8988T (cell line): ENCODE measurements at places on chromosomes 5 and 9.

DNA sequence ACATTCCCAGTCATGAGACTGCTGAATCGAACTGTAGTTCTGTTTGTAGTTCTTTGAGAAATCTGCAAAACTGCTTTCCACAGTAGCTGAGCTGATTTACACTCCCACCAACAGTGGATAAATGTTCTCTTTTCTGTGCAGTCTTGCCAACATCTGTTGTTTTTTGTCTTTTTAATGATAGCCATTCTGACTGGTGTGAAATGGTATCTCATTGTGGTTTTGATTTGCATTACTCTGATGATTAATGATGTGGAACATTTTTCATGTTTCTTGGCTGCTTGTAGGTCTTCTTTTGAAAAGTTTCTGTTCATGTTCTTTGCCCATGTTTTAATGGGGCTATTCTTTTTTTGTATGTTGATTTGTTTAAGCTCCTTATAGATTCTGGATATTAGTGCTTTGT is 187.3 kb upstream of the TLE4 start:
- DNase-seq: no peak

GRCh38 chr5:20956134-20956533 is 968.1 kb upstream of the CDH18 start:
- no peak for DNase-seq

GRCh38 chr5:172946146-172946545 is 13.1 kb upstream of the RPL26L1 start:
- DNase-seq: no peak

GRCh38 chr5:155097995-155098394 is 84.4 kb downstream of the KIF4B start:
- no peak for DNase-seq

DNA sequence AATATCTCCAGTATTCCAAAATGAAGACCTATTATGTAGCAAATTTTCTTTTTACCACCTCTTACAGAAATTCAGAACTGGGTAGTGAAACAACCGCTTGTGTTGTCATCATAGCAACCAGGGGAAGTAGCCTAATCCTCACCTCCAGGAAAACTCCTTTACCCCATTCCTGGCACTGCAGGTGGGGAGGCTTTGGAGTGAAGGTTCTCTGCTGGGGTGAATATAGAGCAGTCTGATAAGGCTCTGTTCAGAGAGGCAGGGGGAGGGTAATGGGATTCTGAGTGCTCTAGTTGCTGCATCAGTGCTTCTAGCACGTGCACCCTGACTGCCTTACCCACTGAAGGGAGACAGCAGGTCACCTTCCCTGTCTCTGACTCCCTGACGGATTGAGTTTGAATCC is 116.2 kb downstream of the MAN2A1 start:
- DNase-seq: no peak

GRCh38 chr9:115170358-115171073 is 52.6 kb upstream of the TNC start:
- no peak for DNase-seq

- no peak for DNase-seq
Measured at GRCh38 chr9:123073441-123073840, 40.0 kb downstream of the GPR21 start.

DNA sequence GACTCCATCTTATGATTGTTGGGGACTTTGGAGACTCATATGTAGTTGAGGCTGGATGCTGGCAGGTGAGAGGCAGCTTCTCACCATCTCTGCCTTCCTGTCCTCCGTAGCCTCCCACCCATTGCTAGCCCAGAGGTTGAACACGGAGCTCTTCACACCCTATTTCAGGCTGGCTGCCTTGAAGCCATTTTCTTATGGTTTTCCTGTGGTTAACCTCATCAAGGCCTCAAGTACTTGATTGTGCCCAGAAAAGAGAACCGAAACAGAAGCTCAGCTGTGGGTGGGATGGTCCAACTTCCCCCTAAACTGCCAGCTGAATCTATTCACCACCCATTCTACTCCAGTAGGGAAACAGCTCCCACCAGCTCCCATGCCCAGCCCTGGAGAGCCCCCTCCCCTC is 102.9 kb downstream of the LIFR start:
- DNase-seq: no peak

DNA sequence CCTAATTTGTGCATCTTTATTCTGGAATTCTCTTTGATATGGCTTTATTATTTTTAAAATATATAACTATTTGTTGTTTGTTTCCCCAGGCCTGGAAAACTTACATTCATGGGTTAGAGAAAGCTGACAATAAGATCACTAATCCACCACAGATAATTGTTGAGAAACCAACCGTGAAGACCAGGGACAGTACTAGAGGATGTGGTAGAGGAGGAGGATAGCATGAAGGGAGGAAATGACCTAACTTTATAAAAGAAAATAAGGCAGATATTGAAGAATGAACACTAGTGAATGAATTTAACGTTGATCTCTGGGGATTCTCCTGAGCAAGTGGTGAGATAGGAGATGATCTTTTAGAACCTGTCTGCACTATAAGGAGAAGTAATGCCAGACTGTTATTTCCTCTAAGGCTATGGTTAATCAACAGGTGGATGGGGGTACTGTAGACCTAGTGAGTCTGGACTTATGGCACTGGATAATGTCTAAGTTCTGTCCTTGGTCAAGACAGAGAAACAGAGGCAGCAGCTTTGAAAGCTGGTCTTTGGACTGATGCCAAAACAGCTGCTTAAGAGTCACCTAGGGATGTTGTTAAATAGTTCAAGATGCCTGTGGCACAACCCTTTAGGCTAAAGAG is 52.4 kb downstream of the NREP start:
- no peak for DNase-seq

DNA sequence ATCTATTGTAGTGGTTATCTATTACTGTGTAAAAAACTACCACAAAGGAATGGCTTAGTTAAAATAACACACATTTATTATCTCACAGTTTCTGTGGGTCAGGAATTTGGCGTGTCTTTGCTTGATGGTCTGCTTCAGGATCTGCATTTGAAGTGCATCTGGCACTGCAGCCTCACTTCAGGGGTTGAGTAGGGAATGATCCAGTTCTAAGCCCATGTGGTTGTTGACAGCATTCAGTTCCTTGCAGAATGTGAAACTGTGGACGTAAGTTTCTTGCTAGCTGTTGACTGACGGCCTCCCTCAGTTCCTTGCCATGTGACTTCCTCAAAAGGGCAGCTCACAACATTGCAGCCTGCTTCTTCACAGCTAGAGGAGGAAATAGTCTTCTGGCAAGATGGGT is 2.1 kb upstream of the OGN start:
- no peak for DNase-seq

DNA sequence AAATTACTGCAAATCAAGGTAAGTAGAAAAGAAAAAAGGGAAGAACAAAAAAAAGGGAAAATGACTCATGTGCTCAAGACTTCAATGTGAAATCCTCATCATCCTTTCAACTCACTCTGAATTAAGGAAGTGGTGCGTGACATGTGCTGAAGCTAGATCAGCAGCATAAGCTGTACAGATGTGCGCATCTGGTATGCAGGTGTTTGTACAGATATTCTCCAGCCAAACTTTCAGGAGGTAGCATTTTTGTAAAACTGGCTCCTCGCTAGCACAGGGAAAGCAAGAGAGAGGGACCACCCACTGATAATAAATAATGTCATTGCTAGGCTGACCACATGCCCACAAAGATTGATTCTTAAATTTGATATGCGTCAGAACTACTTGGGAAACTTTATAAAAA is 253.9 kb upstream of the RGMB start:
- no peak for DNase-seq

DNA sequence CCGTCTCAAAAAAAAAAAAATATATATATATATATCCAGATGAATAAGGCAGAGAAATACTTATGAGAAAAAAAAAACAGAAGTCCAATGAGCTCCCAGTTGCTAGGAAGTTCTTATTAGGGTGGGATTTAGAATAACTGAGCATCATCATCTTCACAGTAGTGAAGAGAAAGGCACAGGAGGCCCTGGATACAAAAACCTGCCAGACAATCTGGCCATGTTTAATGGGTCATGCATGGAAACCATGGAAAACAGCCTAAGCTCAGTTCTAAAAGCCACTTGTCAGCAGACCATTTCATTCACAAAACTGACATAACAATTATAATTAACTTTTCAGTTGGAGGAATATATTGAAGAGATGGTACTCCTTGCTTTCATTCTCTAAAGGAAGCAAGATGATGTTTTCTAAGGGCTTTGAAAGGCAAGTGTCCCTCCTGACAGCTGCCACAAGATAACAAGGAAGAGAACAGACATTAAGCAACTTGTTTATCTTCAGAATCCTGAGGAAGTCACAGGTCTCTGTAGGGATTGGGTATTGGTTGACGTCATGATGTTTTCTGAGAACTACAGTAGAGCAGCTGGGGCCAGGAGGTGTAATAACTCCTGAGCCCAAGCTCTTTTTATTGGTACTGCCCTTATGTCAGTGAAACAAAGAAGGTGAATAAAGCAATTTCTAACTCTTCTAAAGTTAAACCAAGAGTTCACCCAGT is 463.1 kb downstream of the DMAC1 start:
- no peak for DNase-seq

- no peak for DNase-seq
Measured at GRCh38 chr5:176806137-176806536, 4.2 kb upstream of the UNC5A start.

DNA sequence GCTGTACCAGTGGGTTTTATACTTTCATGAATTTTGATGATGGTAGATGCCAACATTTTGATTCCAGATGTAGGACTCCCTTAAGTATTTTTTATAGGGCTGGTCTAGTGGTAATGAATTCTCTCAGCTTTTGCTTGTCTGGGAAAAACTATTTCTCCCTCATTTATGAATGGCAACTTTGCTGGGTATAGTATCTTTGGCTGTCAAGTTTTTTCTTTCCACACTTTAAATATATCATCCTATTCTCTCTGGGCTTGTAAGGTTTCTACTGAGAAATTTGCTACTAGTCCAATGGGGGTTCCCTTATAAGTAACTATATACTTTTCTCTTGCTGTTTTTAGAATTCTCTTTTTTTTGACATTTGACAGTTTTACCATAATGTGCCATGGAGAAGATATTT is 629.3 kb downstream of the NR2F1-AS1 start:
- no peak for DNase-seq

GRCh38 chr5:141734501-141735229 is 52.6 kb upstream of the ARAP3 start:
- DNase-seq: no peak

DNA sequence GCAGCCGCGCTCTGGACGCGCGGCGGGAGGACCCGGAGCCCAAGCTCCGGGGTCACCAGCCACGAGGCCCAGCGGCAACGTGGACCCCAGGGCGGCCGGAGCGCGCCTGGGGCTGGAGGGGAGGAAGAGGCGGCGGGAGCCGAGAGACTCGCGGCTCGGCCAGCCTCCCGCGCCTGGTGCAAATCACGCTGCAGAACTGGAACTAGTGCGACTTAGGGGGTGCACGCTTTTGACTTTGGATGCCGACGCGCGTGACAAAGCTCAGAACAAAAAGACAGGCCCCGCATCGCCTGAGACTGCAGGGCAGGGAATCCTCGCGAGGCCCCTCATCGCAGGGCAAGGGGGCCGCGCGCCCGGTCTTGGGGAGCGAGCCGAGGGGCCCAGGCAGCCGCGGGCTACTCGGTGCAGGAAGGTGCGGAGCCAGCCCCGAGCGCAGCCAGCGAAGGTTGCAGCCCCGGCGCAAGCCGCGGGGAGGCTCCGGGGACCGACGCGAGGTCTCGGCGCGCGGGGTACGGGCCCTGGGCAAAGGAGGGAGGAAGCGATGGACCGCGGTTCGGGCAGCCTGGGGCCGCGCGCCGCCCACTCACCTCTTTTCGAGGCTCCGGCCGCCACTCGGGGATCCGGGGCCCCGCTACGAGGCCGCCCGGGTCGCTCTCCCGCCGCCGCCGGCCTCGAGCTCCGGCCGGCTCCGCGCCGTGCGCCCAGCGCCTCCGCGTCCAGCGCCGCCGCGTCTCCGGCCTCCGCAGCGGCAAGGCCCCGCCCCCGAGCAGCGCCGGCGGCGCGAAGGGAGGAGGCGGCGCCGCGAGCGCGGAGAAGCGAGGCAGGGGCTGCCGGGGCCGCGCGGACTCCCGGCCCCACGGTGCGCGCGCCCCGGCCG is at the start of gene GOLM1:
Gene GOLM1 (minus strand): TSS at position 735 of the 877 bp plus-strand sequence. CDS start 20,238 bp downstream, outside the sequence.
- DNase-seq: peak; percentile 59

GRCh38 chr9:98856982-98857381 is 49.5 kb downstream of the GALNT12 start:
- no peak for DNase-seq

GRCh38 chr9:137000177-137000930 is 4.0 kb upstream of the CLIC3 start:
- DNase-seq: no peak

DNA sequence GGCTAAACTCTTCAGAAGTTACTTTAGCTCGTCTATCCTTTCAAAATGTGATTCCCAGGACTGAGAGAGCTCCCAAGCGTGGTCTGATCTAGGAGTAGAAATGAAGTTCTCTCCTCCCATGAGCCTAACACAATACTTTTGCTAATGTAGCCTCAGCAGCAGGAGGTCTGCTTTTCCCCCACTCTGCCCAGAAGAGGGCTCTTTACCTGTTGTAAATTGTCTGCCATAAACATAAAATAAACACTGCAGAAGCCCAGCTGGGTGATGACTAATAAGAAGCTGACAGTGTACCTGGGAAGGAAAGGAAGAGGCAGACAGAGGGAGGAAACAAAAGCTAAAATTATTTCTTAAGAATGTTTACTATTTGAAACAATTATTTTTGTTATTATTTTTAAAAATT is 15.4 kb downstream of the SLC36A3 start:
- no peak for DNase-seq

- no peak for DNase-seq
Measured at GRCh38 chr5:42507451-42508097, 84.3 kb downstream of the GHR start.

DNA sequence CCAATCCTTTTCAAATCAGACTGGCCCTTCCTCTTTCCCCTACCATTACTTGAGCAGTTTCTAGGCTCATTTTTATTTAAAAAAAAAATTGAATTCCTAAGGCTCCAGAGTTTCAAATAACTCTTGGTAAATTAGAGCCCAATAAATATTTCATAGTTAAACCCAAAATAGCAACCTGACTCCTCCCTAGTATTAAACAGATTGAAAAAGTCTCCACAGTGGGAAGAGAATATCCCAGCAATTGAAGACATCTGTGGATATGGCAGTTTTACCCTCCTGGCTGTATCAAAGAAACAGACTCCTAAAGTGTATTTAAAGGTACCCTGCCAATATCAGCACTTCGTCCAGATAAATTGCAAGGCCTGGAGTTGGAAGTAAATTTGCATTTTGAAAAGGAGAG is 52.7 kb upstream of the GDNF start:
- no peak for DNase-seq

GRCh38 chr9:95101326-95101725 is 216.2 kb downstream of the FANCC start:
- no peak for DNase-seq
